ENCODE measurements at places on chromosomes 13 and 19.

- DNase-seq: no peak
These were observed 382.9 kb downstream of the OLFM4 start for GRCh38 chr13:53411463-53411862.

DNA sequence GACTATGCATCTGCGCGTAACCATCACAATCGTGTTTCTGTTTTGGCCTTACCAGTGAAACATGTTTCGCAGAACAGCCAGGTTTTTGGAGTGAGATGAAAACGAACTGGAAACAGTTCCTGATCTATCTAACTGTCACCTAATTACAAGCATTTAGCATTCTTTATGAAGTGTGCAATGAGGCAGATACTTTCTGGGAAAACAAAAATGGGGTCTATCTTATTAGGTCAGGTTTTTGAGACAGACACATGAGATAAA is 182.8 kb downstream of the LMO7 start:
- DNase-seq: no peak

- no peak for DNase-seq
These were observed 61.2 kb upstream of the FRY start for GRCh38 chr13:31970231-31970930.

GRCh38 chr19:9934132-9934950 is 2.0 kb downstream of the OLFM2 start:
- peak; percentile 78 for DNase-seq

DNA sequence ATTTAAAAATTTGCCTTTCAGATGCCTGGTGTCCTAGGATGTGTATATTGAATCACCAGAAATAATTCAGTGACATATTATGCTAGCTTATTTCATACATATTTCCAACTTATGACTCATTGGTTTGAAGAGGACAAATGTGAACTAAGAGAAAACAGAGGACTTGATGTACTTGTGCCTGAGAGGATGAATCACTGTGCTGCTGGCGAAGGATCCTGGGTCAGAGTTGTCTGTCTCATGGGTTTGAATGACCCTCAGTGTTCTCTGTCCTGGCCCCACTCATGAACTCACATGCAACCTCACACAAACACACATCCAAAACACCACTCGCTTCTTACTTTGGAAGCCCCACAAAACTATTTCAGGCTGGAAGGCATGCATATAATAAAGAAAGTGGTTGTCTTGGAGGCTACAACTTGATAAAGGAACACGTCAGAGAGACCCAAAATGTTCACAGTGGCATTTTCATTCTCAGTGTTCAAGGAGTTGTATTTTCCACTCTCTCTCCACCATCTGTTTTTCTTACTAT is 129.0 kb upstream of the SPRY2 start:
- no peak for DNase-seq

- DNase-seq: no peak
These were observed 340.0 kb upstream of the SLITRK5 start for GRCh38 chr13:87331178-87331577.

GRCh38 chr13:39675904-39676303 is 20.4 kb downstream of the COG6 start:
- DNase-seq: no peak

- no peak for DNase-seq
These were observed 9.3 kb upstream of the RCBTB2 start for GRCh38 chr13:48542138-48542537.

- DNase-seq: no peak
These were observed 3.6 kb downstream of the AKAP11 start for GRCh38 chr13:42275506-42275905.

DNA sequence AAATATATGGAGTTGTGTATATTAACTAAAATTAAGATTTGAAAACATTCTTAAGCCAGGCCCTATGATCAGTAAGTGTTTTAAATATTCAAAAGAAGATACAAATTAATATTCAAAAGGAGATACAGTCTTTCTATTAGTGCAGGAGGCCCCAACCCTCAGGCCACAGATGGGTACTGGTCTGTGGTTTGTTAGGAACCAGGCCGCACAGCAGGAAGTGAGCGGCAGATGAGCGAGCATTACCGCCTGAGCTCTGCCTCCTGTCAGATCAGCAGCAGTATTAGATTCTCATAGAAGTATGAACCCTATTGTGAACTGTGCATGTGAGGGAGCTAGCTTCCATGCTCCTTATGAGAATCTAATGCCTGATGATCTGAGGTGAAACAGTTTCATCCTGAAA is 232.9 kb downstream of the FOXO1 start:
- peak; percentile 48 for DNase-seq

GRCh38 chr13:63855457-63856118 is 2439.9 kb upstream of the PCDH20 start:
- DNase-seq: no peak

DNA sequence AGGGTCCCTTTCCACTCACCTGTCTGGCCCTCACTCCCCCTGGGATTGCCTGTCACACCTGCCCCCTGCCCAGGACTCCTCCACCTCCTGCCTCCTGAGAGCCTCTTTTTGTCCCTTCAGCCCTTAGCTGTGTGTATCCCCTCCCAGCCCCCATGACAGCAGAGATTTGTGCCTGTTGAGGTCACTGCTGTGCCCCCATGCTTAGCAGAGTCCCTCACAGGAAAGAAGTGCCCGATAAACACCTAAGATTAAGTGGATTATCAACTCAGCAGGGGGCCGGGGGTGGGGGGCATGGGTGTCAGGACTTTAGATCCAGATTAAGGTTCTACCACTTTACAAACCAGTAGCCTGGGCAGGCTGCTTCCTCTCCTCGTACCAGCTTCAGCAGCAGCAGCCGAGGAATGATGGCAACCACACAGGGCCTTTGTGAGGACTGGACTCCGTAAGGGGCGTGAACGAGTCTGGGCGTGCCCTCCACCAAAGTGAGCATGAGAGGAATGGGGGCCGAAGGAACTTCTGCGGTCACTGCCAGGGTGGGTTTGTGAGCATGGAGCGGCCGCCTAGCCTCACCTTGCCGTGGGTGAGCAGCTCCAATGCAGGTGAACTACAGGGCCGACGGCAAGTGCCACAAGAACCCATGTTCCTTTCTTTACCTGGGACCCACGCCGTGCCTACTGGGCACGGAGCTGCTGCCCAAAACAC is 36.1 kb downstream of the ZNF787 start:
- no peak for DNase-seq

GRCh38 chr13:74153316-74153715 is 19.1 kb upstream of the KLF12 start:
- no peak for DNase-seq

DNA sequence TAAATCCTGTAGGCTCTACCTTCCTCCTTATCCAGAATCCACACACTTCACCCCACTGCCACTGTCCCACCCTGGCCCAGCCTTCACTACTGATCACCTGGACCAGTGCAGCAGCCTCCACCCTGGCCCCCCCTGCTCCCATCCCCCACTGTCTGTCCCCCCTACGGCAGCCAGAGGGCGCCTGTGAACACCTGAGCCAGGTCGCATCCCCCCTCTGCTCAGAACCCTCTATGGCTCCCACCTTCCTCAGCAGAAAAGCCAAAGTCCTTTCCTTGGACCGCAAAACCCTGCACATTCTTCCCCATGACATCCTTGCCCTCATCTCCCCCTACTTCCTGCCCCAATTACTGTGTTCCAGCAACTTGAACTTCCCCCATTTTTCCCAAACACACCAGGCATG is 20.6 kb downstream of the ELAVL3 start:
- DNase-seq: peak; percentile 21

GRCh38 chr13:73697166-73697565 is 437.0 kb downstream of the KLF12 start:
- DNase-seq: no peak

- DNase-seq: no peak
These were observed 1301.5 kb upstream of the ATXN8OS start for GRCh38 chr13:68806125-68806524.

- DNase-seq: no peak
These were observed 1.6 kb downstream of the SIX5 start for GRCh38 chr19:45767410-45767880.

DNA sequence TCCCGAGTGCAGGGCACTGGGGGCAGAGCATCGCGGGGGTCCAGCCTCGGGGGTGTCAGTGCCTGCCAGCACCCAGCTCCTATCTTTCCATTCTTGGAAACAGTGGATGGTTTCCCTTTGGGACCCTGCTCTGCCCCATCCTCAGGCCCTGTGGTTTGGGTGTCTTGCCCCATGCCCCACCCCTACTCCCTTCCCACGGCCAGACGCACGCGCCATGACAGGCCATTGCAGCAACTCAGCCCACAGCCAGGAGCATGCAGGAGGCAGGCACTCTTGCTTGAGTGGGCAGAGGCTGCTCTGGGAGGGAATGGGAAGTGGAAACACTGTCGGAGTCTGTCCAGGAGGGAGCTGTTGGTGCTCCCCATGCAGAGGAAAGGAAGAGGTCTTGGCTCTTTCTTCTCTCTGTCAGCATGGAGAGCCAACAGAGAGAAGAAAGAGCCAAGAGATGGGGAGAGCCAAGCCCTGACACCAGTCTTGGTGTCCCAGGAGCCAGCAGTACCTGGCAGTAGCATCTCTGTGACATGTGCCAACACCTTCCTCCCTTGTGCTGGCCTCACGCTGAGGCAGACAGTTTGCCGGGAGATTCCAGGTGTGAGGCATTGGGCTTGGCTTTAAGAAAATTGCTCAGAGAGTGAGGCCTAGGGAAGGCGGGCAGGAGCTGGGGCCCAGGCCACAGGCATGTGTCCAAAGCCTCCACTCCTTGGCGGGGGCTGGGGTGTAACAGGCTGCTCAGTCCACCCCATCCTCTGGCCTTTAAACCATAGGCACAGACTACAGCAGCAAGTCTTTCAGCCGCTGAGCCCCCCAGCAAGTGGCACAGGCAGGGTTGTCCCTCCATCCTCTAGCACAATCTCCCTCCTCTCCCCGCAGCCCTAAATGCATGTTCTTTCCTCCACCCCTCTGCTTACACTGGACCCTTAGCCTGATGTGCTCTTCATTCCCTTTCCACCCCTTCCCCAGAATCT is 86.7 kb upstream of the UQCRFS1 start:
- no peak for DNase-seq

DNA sequence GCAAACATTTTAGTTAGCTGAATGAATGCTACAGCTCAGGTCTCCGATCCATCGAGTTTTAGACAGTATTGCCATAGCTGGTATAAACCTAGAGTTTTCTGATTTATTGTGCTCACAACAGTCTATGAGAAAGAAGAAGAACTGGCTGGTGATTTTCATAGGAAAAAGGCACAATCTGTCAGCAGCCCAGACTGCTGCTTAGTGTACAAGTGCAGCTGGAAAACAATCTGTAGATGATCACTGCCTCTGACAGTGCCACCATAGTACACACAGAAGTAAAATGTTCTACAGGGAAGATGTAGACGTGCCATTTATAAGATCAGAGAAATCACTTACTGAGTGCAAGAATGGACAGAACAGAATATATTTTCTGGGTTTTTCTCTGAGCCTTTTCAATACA is 48.4 kb downstream of the MYO16 start:
- no peak for DNase-seq

- DNase-seq: no peak
These were observed 157.9 kb downstream of the PTPRS start for GRCh38 chr19:5182751-5183150.

GRCh38 chr13:80778297-80778696 is 437.4 kb upstream of the SPRY2 start:
- DNase-seq: no peak

- no peak for DNase-seq
These were observed 49.4 kb downstream of the RASA3 start for GRCh38 chr13:114082849-114083645.

- no peak for DNase-seq
These were observed 31.6 kb downstream of the WDR87 start for GRCh38 chr19:37874784-37875183.

DNA sequence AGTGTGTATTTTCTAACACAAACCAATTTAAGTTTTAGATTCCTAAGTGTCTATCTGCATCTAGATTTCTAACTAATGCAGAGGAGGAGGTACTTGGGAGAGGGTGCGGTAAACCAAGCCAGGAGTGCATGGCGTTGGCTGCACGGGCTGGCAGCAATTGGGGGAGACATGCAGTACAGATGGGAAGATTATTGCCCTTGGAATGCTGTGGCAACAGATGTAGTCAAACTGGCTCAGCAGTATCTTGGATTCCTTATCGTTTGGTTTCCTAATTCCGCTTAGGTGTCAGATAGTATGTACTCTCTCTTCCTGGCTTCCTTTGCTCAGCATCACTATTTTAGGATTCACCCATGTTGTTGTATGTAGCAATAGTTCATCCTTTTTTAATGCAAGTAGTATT is 29.4 kb upstream of the STK24 start:
- no peak for DNase-seq

DNA sequence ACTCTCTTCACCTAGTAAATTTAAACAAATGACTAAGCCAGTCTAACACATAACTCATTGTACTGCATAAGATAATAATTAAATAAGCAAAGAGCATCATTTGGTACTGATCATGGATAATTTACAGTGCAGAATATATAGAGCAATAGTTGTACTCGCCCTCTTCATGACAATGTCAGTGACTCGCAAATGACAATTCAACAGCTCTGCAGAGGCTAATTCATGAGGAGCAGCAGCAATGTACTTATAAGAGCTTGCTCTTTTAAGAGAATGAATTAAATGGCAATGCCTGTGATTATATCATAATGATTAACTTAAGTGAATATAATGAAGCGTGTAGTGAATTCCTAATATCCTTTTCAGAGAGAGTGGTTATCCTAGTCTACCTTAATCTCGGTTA is 284.5 kb upstream of the PCDH20 start:
- DNase-seq: no peak

DNA sequence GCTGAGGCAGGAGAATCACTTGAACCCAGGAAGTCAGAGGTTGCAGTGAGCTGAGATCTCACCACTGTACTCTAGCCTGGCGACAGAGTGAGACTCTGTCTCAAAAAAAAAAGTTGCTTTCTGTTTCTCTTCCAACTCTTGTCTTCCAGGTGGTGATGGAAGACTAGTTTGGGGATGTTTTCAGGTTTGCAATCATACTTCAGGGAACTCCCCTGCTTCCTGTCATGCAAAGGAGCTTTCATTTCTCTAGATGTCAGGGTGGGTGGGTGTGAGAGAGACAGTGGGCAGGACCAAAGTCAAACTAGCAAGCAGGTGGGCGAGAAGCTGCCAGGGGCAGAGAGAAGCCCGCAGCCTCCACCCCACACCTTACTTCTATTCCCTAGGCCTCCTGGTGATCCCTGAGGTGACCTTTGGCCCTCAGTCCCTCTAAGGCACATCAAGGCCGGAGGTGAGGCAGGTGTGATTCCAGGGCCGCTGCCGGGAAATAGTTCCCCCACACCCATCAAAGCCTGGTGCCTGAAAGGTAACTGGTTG is 25.7 kb downstream of the CCNE1 start:
- DNase-seq: peak; percentile 69

DNA sequence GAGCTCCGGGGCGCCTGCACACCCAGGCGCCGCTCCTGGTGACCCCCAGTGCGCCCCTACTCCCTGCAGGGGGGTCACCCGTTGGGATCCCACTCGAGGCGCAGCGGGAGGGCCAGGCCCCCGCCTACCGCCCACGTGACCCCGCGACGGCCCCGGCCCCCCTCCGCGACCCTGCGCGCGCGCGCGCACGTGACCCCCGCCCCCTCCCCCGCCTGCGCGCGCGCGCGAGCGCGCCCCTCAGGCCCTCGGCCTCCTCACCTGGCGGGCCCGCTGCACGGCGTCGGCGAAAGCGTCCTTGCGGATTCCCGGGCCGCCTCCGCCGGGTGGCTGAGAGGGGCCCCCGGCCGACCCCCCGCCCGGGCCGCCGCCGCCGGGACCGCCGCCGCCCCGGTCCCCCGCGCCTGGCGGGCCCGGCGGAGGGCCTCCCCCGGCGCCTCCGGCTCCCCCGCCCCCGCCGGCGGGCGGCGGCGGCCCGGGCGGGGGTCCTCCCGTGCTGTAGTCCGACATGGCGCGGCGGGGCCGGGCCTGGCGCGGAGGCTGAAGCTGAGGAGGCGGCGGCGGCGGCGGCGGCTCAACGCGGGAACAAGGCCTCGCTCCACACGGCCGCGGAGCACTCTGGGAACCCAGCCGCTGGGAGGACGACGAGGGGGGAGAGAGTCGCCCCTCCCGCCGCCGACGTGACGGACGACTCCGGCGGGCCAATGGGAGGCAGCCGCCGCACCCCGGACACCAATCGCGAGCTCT is at the start of gene KHSRP:
TSS of gene KHSRP (minus strand) at position 617 of the 744 bp plus-strand sequence. CDS start at position 507, 110 bp downstream.
- peak; percentile 30 for DNase-seq

All from activated CD4-positive, alpha-beta T cell treated with anti-CD3 and anti-CD28 coated beads, Interleukin-2, amount 10 ng/mL, durations not matched to agents 7 days and 5 days (primary cell).